Thoracic aorta (tissue), 2 donors: ENCODE measurements at places on chromosomes 12 and 14.
A peak's percentile ranks its signal among the peaks of the same experiment; 100 is the strongest.

- no peak overlapping the region for H3K27ac ChIP-seq
- peaks cover 6% of the 10 kb centered on the region for H3K4me1 ChIP-seq
- DNase-seq: peak; percentile 1
These were observed 53.3 kb downstream of the BEGAIN start for GRCh38 chr14:100533656-100534485.

DNA sequence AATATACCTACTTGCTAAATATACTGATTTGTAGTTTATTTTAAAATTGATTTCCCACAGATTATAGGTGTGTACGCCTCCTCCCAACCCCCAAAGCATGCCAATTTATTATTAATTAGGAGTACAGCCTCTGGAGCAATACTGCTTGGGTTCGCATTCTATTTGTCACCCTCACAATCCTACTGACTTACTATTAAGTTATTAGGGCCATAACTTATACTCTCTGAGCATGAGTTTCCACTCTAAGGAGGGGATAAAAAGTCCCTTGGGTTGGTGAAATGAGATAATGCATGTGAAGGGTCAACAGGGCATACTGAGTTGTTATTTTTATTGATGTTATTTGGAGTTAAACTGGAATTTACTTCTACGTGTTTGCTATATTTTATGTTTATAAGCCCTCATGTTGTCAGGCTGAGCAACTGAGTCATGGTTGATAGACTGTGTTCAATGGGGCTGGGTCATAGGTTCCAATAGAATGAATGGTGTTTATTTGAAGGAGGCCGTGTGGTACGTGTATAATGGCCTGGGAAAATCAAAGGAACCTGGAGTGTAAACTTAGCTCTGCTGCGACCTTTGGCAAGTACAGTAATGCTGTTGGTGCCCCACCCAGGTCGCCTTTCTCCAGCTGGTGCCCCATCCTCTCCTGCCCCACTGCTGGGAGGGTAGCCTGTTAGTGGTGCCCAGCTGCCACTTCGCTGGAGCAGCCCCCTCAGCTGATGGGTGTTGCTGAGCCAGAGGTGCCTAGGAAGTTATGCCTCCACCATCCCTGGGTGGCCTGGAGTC is 99.3 kb upstream of the PTPRB start:
- no peak overlapping the region for H3K27ac ChIP-seq
- DNase-seq: no peak
- H3K4me3 ChIP-seq: no peak overlapping the region
- no peaks in the 10 kb centered on the region for H3K36me3 ChIP-seq

GRCh38 chr12:87809916-87810315 is 219.3 kb downstream of the C12orf50 start:
- H3K4me3 ChIP-seq: no peak overlapping the region
- no peak for DNase-seq
- H3K36me3 ChIP-seq: no peaks in the 10 kb centered on the region
- H3K27ac ChIP-seq: no peak overlapping the region

DNA sequence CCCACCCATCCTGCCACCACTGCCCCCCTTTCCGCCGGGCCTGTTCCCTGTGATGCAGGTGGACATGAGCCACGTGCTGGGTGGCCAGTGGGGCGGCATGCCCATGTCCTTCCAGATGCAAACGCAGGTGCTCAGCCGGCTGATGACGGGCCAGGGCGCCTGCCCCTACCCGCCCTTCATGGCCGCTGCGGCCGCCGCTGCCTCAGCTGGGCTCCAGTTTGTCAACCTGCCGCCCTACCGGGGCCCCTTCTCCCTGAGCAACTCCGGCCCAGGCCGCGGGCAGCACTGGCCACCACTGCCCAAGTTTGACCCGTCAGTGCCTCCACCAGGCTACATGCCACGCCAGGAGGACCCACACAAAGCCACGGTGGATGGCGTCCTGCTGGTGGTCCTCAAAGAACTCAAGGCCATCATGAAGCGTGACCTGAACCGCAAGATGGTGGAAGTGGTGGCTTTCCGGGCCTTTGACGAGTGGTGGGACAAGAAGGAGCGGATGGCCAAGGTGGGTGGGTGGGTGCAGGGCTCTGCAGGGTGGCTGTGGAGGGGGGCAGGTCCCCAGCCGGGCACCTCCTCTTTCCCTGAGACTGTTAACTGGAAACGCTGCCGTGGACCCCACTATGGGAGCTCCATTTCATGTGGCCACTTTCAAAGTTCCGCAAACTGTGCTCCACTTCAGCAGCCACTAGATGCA is 10.8 kb downstream of the SETD1B start:
- peaks cover 18% of the 10 kb centered on the region for H3K4me1 ChIP-seq
- DNase-seq: no peak
- no peak overlapping the region for H3K27ac ChIP-seq
- no peaks in the 10 kb centered on the region for H3K27me3 ChIP-seq
- H3K36me3 ChIP-seq: peaks cover 55% of the 10 kb centered on the region

DNA sequence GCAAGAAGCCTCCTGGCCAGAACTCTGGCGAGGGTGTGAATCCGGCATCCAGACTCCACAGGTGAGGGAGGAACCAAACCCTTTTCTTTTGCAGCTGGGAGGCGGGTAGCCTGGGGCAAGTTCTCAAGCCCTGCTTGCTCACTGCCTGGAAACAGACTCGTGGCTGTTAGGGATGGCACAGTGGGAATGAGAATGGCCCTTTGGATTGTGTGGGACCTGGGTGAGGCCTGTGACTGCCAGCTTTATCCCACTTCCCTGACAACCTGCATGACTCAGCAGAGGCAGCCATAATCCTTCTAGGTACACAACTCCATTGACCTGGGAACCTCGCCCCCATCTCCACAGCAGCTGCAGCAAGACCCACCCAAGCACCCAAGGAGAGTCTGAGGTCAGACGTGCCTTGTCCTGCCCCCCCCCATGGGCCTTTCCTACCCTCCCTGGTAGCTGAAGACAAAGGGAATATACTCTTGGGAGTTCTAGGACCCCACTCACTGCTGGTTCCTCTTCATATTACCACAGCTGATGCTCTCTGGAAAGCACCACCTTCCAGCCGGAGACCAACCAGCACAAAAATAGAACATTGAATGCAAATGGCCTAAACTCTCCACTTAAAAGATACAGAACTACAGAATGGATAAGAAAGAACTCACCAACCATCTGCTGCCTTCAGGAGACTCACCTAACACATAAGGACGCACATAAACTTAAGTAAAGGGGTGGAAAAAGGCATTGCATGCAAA is 5.1 kb upstream of the GPR33 start:
- H3K27me3 ChIP-seq: no peaks in the 10 kb centered on the region
- no peaks in the 10 kb centered on the region for H3K4me1 ChIP-seq
- H3K4me3 ChIP-seq: no peak overlapping the region
- H3K27ac ChIP-seq: no peak overlapping the region
- no peak for DNase-seq

- no peaks in the 10 kb centered on the region for H3K27me3 ChIP-seq
- H3K36me3 ChIP-seq: no peaks in the 10 kb centered on the region
- no peaks in the 10 kb centered on the region for H3K4me1 ChIP-seq
These were observed 37.1 kb downstream of the PPFIA2 start for GRCh38 chr12:81722004-81722403.

DNA sequence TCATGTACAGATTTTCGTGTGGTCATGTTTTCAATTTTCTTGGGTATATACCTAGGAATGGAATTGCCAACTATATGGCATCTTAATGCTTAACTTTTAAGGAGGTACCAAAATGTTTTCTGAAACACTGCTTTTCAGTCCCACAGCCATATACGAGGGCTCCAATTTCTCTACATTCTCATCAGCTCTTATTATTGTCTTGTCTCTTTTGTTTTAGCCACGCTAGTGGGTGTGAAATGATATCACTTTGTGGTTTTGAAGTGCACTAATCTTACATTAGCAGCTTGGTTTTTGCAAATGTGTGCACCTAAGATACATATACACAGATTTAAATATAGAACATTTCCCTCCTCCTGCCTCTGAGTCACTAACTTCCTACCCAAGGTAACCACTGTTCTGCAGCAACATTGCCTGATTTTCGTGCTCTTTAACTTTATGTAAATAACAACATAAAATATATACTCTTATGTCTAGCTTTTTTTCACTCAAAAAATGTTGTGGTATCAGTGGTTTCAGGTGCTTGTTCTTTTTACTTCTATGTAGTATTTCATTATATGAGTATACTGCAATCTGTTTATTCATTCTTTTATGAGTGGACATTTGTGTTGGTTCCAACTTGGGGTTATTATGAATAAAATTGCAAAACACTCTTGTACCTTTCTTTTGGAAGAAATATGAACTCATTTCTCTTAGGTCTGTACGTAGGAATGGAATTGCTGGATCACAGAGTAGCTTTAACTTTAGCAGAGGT is 73.1 kb downstream of the ZFP36L1 start:
- DNase-seq: no peak
- H3K36me3 ChIP-seq: no peaks in the 10 kb centered on the region
- H3K27ac ChIP-seq: no peak overlapping the region
- no peaks in the 10 kb centered on the region for H3K4me1 ChIP-seq
- no peaks in the 10 kb centered on the region for H3K27me3 ChIP-seq

DNA sequence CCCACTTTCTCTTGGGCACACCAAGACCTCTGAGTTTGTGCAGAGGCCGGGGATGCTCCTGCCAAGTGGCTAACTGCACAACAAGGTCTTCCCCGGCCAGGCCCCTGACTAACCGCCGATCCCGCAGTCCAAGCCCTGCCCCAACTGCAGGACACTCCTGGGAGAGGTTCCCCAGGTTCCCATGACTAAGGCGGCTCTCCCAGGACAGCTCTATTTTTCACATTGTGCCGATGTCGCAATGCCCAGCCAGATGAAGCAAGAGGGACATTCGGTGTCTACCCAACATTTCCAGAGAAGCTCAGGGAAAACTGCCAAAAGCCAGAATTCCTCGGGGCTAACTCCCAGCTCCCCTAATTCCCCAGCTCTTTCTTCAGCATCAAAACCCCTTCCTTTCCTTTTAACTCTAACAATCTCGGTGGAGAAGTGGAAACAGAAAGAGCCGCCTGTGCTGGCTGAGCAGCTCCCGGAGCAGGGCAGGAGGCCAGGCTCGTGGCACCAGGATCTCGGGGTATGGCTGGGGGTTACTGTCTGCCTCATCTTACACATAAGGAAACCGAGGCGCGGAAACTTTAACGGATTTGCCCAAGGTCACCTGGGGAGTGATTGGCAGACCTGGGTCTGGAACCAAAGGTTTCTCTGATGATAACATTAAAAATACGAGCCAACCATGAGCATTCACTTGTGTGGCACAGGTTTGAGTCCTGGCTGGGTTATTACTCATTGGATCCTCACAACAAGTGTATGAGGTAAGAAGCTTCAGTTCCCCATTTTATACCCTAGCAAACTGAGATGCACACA is 318.2 kb downstream of the BCL11B start:
- H3K4me1 ChIP-seq: peaks cover 11% of the 10 kb centered on the region
- no peak overlapping the region for H3K27ac ChIP-seq
- no peaks in the 10 kb centered on the region for H3K36me3 ChIP-seq
- no peak overlapping the region for H3K4me3 ChIP-seq
- no peaks in the 10 kb centered on the region for H3K27me3 ChIP-seq

GRCh38 chr12:62928632-62929031 is 6.3 kb downstream of the PPM1H start:
- no peak overlapping the region for H3K4me3 ChIP-seq
- no peak for DNase-seq
- H3K4me1 ChIP-seq: no peaks in the 10 kb centered on the region
- no peak overlapping the region for H3K27ac ChIP-seq

GRCh38 chr14:58746261-58746660 is 108.5 kb downstream of the DACT1 start:
- no peaks in the 10 kb centered on the region for H3K36me3 ChIP-seq
- no peak overlapping the region for H3K27ac ChIP-seq
- no peak for DNase-seq
- H3K4me3 ChIP-seq: no peak overlapping the region
- peaks cover 9% of the 10 kb centered on the region for H3K4me1 ChIP-seq
- no peaks in the 10 kb centered on the region for H3K27me3 ChIP-seq

- no peak overlapping the region for H3K4me3 ChIP-seq
- H3K27me3 ChIP-seq: no peaks in the 10 kb centered on the region
- no peak for DNase-seq
These were observed 33.5 kb downstream of the MED13L start for GRCh38 chr12:116244001-116244400.

DNA sequence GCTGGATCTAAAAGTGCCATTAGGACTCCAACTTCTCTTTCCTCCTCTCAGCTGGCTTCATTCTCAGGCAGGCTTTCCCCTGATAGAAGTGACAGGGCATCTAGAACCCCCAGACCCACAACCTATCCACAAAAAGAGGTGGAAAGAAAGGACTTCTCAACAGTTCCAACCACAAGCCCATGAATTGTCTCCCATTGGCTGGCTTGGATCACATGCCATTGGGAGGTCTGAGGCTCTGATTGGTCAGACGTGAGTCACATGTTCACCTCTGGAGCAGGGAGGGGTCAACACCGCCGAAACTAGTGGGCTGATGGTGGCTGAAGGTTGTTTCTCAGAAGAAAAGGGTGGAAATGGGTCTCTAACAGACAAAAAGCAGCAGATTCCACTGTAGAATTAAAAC is 47.2 kb downstream of the DRAM1 start:
- no peaks in the 10 kb centered on the region for H3K27me3 ChIP-seq
- peaks cover 4% of the 10 kb centered on the region for H3K36me3 ChIP-seq
- H3K4me1 ChIP-seq: no peaks in the 10 kb centered on the region

DNA sequence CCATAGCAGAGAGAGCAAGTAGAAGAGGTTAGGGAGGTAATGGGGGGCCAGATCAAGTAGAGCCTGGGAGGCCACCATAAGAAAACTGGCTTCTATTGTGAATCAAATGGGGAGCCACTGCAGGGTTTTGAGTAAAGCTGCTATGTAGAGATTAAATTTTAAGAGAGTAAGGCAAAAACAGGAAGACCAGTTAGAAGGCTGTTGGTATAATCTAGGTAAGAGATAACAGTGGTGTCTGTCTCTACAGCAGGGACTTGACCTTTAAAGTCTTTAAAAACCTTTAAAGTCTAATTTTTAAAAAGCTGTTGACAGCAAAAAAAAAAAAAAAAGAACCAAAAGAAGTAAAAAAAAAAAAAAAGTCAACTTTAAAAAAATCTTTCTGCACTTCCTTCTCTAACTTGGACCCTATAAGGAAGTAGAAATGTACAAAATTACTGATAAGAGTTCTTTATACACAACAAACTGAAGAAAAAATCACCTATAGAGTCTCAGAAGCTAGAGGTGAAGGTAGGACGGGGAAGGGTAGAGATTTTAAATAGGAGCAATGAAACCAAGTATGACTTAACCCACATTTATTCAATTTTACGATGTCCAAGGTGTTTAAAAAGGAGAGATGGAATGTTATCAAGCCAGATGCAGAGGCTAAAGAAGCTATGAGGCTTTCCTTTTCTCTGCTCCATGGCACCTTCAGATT is 26.1 kb downstream of the SGPP1 start:
- no peak overlapping the region for H3K4me3 ChIP-seq
- no peaks in the 10 kb centered on the region for H3K36me3 ChIP-seq
- no peaks in the 10 kb centered on the region for H3K27me3 ChIP-seq
- no peaks in the 10 kb centered on the region for H3K4me1 ChIP-seq
- no peak overlapping the region for H3K27ac ChIP-seq

GRCh38 chr14:93535537-93535936 is 104.8 kb downstream of the UNC79 start:
- no peaks in the 10 kb centered on the region for H3K4me1 ChIP-seq
- DNase-seq: no peak
- no peak overlapping the region for H3K27ac ChIP-seq
- H3K27me3 ChIP-seq: no peaks in the 10 kb centered on the region
